CD4-positive, alpha-beta T cell treated with Interleukin-15 for 4 hours (primary cell): ENCODE measurements at places on chromosomes 2 and 18.

- DNase-seq, result no peak
Measured at GRCh38 chr2:159545085-159545484, 71.3 kb downstream of the BAZ2B start.

- DNase-seq, result no peak
Measured at GRCh38 chr2:160582490-160583145, 89.0 kb upstream of the RBMS1 start.

DNA sequence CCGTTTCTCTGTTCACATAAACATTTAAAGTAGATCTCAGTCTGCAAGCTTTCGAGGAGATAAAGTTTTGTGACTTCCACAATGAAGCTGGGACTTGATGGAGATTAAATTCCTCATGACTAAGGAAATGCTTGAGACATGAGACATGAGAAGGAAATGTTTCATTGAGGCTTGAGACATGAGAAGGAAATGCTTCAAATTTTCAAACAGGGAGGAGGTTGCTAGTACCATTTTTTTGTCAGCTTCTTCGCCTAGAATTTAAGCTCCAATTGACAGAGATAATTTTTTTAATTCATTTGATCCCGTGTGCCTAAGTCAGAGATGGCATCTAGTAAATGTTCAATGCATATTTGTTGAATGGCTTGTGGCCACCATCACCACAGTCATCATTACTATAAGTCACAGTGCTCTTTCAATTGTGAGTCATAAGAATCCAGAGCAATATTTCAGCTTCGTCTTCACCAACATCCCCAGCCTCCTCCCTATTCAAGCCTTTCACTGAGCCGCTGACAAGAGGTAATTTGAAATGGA is 543 bp upstream of the MARCHF4 start:
- DNase-seq, result no peak

- DNase-seq, result no peak
Measured at GRCh38 chr2:222844323-222844722, 16.5 kb upstream of the ACSL3 start.

DNA sequence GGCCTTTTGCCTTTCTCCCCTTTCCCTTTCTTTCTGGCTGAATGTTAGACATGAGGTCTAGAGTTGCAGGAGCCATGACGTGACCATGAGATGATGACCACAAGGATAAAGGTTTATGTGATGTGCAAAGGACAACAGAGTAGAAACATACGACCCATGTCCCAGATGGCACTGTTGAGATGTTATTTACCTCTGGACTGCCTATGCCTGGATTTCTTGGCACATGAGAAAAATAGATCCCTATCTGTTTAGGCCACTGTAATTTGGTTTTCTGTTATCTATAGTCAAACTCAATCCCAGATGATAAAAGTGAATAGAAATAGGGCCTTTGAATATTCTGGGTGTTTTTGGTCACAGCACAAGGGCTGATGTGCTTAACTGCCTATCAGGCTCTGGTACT is 58.8 kb downstream of the GDF7 start:
- no peak for DNase-seq

GRCh38 chr2:43038696-43039094 is 187.7 kb downstream of the ZFP36L2 start:
- no peak for DNase-seq

- DNase-seq, result no peak
Measured at GRCh38 chr2:45412754-45413379, 198.2 kb downstream of the SRBD1 start.

DNA sequence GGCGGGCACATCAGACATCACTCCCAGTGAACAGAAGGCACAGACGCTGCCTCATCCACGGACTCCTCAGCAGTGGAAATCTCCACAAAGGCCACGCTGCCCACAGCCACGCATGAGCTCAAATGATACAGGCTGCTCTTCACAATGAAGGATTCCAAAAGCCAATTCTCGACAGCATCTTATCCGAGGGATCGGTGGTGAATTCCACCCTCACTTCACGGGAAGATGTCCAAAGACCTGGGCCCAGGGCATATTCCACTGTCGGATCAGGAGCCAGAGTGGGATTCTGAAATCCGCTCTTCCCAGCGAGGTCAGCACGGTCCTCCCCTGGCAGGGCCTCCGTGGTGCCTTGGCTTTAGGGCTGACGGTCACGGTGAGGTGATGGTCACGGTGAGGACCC is 55.8 kb downstream of the EIPR1 start:
- DNase-seq, result no peak

DNA sequence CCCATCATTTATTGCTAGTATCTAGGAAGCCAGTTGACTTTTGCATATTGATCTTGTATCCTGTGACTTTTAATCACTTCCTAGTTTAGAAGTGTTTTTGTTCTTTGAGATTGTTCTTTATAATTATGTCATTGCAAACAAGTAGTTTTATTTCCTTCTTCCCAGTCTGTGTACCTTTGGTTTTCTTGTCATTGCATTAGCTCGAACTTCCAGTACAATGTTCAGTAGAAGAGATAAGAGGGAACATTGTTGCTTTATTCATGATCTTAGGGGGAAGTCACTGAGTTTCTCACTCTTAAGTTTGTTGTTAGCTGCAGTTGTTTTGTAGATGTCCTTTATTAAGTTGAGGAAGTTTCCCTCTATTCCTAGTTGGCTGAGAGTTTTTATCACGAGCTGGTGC is 61.0 kb downstream of the TRAPPC12 start:
- no peak for DNase-seq

- DNase-seq, result no peak
Measured at GRCh38 chr18:57743008-57743407, 60.1 kb downstream of the ATP8B1 start.

GRCh38 chr18:3491981-3492555 is 42.1 kb downstream of the TGIF1 start:
- DNase-seq, result no peak

DNA sequence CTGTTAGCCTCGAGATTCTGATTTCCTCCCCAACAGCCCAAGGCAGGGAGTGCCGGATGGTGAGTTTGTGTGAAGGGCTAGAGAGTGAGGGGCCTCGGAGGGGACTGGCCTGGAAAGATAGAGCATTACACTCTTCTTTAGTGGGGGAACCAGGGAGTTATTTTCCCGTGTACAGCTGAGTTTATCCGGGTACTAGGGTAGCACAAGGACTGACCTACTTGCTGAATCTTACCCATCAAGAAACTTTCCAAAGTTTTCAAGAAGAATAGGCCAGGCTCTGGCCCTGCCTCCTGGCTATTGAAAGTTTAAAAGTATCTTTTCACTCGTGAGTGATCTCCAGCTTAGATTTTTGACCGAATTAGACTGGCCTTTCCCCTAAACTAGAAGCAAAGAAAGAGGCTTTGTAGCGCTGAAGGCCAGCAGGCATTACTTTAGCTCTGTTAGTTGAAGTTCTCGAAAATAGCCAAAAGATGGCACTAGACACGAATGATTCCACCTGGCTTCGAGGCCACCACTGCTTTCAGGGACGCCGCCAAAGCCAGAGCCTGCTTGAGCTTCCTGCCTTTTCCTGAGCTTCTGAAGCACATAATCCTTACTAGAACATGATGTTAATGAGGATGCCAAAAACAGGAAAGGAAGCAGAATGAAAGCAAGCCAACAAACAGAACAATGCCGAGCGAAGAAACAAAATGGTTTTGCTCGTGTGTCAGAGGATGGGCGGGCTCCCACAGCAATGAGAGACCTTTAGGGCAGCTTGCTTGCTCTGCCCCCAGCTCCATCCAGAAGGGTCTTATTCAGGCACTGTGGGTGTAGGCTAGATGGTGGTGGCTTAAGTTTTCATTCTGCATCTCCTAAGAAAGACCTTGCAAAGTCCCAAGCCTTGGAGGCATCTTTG is 55.8 kb downstream of the TSN start:
- no peak for DNase-seq

- no peak for DNase-seq
Measured at GRCh38 chr2:8107621-8108378, 574.1 kb upstream of the ID2 start.

- DNase-seq, result no peak
Measured at GRCh38 chr18:45958027-45958426, 9.1 kb downstream of the EPG5 start.

GRCh38 chr2:102487761-102488462 is 14.9 kb downstream of the SLC9A4 start:
- no peak for DNase-seq

DNA sequence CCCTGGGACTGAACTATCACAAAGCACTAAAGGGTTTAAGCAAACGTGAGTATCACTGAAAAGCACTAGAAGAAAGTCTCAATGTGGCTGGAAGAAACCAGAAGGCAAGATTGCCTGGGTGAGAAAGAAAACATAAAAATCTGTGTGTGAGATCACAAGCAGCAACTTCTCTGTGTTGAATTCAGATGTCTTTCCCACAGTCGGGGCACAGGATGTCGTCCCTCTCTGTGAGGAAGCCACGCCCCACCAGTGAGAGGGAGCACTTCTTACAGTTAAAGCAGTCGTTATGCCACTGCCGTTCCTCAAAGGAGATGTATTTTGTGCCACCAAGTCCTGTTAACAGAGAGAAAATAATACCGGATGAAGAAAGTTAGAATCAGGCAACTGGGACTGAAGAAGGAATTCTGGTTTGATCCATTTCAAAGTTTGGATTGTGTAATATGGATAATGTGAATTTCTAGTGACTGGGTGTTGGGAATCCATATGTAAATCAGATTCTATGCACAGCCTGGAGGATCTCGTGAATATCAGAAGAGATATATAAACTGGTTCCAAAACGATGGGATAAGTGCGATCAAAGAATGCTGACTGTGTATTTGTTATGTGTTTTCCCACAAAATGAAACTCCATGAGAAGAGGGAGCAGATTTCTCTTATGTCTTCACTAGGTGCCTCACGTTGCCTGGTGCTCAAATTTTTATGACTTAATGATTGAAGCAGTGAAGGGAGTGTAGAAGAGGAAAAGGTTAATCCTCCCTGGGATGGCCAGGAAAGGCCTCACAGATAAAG is 24.0 kb downstream of the C2orf49 start:
- DNase-seq, result no peak

DNA sequence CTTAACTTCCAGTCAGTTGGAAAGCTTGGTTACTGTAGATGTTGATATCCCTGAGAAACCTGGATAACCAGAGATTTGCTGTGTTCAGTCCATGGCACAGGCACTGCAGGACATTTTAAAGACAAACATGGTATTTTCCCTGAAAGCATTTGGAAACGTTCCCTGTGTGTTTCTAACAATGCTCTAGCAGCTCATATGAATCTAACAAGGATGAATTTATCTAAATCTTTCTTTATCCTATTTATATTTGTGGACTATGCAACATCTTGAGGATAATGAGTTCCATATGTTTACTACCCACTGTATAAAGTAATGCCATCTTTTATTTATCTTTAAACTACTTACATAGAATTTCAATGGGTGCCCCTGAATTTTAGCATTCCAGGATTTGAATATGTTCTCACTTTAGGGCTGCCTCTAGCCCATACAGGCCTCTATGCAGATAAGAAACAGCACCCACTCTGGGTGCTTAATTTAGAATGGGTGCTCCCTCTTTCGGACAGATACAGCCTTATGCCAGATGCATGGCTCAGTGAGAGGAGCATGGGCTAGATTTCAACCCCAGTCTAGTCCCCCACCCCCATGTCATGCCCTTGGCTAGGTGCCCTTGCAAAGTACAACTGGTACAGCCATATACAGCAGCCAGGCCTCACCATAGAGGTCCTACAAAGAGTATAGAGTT is 50.6 kb upstream of the NEMP2 start:
- DNase-seq, result no peak

DNA sequence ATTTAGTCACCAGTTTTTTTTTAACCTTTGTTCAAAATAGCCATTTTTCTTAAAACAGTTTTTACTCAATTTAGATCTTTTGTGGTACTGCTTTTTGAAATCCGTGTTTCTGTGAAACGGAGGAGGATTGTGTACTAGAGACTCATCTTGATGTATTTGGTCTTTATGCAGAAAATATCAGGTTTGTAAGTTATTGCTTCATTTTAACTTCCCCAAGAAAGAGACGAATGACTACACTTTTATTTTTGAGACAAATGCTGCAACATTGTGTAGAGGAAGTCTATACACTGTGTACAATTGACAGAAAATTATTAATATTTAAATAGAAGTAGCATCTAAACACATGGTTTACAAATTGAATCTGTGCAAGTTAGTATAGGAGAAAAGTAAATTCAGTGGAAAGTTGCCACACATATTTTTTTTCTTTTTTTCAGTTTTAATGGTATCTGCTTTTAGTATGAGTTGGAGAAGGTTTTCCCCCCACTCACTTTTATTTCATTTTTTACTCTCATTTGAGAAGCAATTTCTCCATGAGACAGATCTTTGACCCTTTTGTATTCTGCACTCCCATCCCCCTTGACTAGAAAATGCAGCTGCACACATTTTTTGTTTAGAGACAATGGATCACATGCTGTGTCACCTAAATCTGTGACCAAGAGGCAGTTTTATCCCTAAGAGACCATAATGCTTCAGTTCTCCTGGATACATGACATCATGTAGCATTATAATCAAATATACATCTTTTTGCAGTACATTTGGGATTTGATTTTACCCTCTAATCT is 200.8 kb upstream of the STON1 start:
- DNase-seq, result no peak

DNA sequence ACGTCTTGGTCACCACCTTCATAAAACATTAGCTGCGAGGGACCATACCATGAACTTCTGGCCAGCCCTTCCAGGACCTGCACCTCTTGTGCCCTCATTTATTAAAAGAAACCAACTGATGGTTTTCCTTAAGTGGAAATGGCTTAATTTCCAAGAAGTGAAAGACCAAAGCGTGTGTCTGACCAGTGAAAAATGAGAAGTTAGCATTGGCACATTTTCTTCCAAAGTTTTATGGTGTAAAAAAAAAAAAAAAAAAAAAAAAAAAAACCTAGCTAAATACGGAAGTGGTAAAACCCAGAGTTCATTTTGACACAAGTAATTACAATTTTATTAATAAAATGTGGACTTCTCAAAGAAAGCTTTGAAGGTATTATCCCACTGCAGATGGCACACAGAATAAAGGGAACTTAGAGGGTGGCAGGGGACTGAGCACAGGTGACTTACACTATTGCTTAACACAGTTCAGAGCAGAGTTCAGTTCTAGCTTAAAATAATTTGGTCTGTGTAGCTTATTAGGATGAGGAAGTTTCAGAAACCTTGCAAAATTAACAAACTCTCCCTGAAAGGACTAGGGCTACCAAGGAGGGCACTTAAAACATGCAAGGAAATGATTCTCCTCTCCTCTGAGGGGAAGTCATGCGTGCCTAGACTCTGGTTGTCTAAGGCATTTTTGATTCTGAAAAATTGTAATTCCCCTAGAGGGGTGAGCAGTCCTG is 42.2 kb upstream of the EPG5 start:
- no peak for DNase-seq

DNA sequence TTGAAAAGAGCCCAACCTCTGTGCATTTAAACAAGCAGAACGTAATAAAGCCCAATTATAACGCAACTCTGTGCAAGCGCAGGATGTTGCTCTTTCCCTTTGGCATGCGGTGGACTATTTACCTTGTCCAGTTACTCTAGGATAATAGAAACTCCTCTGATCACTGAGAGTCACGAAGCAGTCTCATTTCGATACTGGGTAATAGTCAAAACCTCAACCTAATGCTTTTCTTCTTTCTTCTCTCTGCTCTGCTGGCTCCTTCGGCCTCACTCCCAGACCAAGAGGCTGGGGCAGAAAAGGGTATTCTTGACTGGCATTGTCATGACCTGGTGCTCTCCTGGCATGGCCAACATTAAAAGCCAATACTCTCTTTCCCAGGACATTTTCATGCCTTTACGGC is 89.7 kb upstream of the GCFC2 start:
- no peak for DNase-seq
